ENCODE measurements at places on chromosomes 7 and 10.

- no peak for DNase-seq
These were observed 24.8 kb downstream of the PCBD1 start for GRCh38 chr10:70863470-70864160.

GRCh38 chr7:73833251-73833919 is 2.6 kb downstream of the CLDN4 start:
- DNase-seq: no peak

DNA sequence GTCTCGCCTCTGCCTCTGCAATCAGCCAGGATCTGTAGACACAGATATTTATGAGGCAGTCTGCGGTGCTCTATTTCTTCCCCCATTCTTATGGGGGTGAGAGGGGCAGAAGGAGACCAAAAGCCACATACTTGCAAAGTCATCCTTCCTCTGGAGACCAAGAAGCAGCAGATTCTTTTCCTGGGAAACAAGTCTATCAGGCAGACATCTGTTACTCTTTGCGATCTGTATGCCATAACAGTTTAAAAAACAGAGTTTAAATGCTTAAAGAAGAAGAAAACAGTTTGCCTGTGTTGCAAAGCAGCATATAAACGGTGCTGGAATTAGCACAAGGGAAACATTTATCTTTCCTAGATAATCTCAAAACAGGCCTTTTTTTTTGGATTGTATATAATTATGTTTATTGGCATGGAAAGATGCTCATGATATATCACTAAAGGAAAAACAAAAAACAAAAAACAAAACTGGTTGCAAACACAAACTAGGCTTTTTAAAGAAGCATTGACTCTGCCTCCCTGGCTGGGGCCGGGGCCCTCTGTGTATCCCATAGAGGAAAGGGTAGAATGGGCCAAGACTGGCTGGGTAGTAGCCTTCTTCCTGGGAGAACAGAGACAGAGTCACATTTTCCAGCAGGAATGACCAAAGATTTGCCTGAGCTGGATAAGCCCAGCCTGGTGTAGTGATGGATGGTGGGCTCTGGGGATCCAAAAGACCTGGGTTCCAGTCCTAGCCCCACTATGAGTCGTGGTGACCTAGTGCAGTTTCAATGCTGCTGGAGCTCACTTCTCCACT is 50.4 kb downstream of the RGS10 start:
- DNase-seq: no peak

DNA sequence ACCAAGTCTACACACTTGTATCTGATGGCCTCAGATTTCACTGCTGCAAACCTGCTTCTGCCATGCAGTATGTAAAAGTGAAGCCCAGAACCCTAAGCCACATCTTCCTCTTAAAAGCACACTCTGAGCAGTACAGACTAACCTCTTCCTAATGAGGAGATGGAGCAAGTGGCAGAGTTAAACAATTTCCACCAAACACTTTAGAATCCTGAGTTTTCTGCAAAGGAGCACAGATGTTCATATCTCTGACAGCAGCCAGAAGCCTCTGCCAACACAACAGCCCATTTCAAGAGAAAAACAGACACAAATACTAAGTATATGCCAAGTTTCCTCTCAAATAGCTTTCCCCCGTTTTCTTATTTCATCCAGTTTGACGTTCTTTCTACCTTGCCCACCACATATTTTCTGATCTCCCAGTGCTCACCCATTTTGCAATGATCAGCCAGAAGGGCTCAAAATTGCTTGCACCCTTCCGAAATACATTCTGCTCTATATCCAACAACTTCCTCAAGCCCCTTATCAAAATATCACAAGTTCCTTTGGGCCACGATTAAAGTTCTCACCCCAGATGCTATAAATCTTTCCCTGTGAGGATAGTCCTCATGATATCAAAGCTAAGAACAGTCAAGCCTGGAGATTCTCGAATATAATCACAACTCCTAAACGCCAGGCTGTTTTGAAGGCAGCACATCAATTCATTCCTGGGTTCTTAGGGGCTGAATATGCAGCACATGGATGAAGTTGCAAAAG is 27.5 kb downstream of the ELMO1 start:
- DNase-seq: no peak

- DNase-seq: no peak
These were observed 154.5 kb downstream of the TMEM168 start for GRCh38 chr7:112635742-112636141.

GRCh38 chr10:50636618-50637579 is 13.1 kb upstream of the SGMS1 start:
- no peak for DNase-seq

- DNase-seq: no peak
These were observed 534 bp downstream of the PSMA2 start for GRCh38 chr7:42931447-42931833.

- DNase-seq: no peak
These were observed 603.9 kb downstream of the PTPRN2 start for GRCh38 chr7:157983502-157984422.

DNA sequence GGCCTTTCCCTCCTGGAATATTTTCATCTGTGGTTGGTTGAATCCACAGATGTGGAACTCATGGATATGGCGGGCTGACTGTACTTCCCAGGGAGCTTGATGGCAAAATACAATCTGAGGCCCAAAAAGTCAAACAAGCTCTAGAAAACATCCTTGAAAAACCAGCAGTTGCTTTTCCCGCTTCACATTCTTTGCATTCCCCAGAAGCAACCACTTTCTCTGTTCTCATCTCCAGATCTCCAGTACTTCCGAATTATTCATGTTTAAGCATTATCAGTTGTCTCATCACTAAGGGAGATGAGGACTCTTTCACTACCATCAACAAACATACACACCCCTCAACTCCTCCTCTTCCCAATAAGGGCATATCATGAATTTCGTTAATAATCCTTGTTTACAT is 55.3 kb downstream of the KIF5B start:
- DNase-seq: no peak

GRCh38 chr10:96082748-96083147 is 39.4 kb downstream of the CCNJ start:
- no peak for DNase-seq

- DNase-seq: no peak
These were observed 168.0 kb upstream of the AHR start for GRCh38 chr7:17130281-17131059.

GRCh38 chr7:1934756-1935155 is 264.7 kb downstream of the ELFN1 start:
- DNase-seq: no peak

DNA sequence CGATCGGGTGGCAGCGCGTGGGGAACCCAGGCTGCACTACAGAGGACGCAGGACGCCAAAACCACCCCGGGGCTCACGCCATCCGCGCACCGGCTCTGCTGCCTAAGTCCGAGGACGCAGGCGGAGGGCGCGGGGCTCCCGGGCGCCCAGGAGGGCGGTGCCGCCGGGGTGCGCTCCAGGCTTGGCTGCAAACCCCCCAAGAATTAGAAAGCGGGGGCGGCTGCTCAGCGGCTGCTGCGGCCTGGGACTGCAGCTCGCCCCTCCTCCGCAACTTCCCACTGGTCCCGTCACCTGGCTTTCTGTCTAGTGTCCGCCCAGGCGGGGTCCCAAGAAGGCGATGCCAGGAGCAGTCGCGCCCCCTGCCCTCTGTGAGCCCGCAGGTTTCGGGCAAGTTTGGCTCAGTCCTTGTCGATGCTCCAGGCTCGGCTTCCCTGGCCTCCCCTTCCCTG is 1.7 kb upstream of the POU6F2 start:
- no peak for DNase-seq

GRCh38 chr10:131778842-131779241 is 122.0 kb upstream of the PPP2R2D start:
- no peak for DNase-seq

DNA sequence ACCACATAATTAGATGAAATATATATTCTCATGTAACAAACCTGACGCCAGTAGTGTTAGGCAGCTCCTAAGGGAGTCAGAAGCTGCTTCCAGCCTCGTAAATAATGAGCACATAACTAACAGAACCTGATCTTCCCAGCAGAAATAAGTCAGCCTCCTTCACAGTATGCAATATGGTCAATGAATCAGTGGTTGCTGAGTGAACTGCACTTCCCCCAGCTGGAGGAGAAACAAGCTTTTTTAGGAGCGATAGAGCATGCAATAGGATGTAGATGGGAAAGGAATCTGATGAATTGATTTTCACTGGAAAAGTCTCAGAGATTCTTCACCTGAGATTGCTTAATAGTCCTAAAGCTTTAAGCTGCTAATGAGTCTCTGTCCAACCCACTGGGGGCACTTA is 337.2 kb upstream of the LRGUK start:
- DNase-seq: no peak

- no peak for DNase-seq
These were observed 75.0 kb downstream of the C10orf105 start for GRCh38 chr10:71644307-71645180.

- no peak for DNase-seq
These were observed 143.4 kb downstream of the DOCK1 start for GRCh38 chr10:127048630-127049029.

- no peak for DNase-seq
These were observed 19.2 kb downstream of the CFAP70 start for GRCh38 chr10:73339436-73339835.

- DNase-seq: no peak
These were observed 14.6 kb downstream of the DPYSL4 start for GRCh38 chr10:132201111-132201969.

DNA sequence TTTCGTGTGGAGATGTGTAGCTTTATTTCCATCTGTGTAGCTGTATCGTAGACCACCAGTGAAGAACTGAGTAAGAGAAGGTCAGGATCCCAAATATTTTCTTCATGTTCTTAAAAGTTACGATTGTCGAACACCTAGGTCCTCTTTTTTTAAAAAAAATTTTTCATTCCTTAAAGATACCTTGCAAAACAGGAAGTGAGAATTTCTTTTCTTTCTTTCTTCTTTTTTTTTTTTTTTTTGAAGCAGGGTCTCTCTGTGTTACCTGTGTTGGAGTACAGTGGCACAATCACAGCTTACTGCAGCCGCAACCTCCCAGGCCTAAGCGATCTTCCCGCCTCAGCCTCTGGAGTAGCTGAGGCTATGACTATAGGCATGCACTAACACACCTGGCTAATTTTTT is 60.8 kb downstream of the PHTF2 start:
- DNase-seq: no peak

DNA sequence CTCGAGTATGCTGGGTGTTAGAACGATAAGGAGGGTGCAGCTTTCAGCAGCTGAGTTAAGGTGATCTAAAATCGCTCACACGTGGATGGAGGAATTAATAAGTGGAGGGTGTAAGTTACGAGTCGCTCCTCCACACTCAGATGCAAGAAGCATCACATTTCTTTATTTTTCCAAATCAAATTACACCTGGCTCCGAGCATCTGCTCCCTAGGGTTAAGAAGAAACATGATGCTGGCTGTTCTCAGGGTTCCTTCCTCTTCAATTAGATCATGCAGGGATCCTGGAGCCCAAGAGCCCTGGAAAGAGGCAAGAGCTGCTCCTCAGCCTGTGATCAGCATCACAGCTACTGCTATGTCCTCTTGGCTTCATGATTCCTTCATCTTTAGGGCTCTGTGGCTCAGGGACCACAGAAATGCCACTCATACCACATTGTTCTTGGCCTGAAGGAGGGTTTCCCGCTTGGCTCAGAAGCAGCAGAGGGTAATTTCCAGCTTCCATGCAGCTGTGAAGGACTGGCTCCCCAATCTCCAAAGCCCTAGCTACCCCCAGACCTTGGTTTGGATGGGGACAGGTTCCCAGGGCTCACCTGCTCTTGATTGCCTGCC is 235.9 kb upstream of the ZNF32 start:
- no peak for DNase-seq

All from BE2C (cell line).